Natural killer cell treated with Interleukin-12 subunit alpha and Interleukin-12 subunit beta and Interleukin-15 and Interleukin-18, amount 100 ng/mL, for 72 hours (primary cell): ENCODE measurements at places on chromosomes 5 and 9.

GRCh38 chr9:34240006-34240405 is 61.2 kb downstream of the UBAP1 start:
- no peak for DNase-seq

- no peak for DNase-seq
Measured at GRCh38 chr5:34923694-34924461, 5.5 kb upstream of the DNAJC21 start.

DNA sequence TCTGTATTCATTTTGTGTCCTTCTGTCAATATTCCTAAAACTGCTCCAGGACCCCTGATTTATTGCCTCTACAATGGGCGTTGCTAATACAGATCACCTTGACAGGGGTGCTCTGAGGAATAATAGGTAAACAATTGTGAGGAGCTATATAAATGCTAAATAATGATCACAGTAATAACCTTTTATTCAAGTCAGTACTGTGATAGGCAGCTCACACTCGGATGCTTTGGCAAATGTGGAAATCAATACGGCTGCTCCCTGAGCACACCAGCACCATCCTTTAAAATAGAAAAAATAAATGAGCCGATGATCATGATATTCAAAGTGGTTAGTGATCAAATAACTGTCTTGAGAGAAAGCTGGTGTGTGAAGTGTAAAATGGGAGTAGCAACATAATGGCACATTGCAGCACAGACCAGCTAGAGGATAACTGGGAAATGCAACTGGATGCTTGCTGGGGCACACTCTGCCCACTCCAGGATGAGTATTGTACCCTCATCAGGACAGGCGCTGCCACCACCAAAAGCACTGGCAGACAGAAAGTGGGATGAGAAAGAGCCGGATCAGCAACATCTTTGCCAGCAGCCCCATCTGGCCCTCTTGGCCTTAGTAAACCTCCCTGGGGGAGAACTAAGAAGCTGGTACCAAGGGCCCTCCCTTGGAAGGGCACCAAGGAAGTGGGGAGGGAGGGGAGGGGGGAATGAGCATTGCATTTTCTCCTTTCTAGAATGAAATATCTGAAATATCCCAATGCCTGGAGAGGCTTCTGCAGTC is 69.4 kb upstream of the SPATA31D4 start:
- no peak for DNase-seq

DNA sequence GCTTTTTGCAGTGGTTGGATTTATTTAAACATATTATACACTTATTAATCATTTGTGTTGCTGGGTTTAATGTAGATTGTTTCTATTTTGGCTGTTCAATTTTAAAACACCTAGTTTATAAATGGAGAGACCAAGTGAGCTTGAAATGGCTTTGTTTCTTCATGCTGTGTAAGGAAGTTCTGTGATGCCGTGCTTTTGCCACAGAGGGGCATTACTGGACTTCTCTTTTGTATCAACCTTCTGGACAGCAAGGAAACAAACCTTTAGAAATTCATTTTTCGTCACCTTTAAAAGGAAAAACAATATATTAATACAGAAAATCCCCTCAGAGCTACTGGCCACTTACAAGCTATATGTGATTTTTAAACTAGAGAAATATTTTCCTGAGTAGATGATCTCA is 81.9 kb downstream of the DMRTA1 start:
- DNase-seq = no peak

- DNase-seq = no peak
Measured at GRCh38 chr9:137505421-137506140, 44.6 kb downstream of the PNPLA7 start.

DNA sequence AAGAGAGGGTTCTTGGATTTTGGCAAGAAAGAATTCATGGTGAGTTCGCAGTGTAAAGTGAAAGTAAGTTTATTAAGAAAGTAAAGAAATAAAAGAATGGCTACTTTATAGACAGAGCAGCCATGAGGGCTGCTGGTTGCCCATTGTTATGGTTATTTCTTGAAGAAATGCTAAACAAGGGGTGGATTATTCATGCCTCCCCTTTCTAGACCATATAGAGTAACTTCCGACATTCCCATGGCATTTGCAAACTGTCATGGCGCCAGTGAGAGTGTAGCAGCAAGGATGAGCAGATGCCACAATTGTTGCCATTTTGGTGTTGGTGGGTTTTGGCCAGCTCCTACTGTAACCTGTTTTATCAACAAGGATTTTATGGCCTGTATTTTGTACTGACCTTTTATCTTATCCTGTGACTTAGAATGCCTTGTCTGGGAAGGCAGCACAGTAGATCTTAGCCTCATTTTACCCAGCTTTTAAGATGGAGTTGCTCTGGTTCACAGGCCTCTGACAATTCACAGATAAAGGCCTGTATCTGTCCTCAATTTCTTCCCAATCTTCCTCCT is 1026.1 kb upstream of the DMAC1 start:
- DNase-seq = no peak

- no peak for DNase-seq
Measured at GRCh38 chr5:173155912-173156311, 11.6 kb downstream of the BNIP1 start.

DNA sequence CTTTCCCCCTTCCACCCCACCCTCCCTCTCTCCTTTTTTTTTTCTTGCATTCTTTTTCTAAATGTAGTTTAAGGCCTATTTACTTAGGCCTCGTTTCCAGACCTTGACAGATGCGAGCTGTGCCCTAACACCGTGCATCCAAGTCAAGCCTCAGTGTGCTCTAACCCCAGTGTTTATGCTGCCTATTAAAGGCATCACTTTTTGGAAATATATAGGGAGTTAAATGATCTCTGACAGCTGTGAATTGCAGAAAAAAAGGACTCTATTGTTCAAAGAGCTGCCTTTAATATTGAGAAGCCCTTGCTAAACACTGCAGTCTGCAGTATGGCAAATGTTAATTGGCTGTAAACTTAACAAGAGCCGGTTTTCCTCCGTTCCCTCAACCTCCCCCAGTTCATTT is 270.4 kb upstream of the TUT7 start:
- no peak for DNase-seq

DNA sequence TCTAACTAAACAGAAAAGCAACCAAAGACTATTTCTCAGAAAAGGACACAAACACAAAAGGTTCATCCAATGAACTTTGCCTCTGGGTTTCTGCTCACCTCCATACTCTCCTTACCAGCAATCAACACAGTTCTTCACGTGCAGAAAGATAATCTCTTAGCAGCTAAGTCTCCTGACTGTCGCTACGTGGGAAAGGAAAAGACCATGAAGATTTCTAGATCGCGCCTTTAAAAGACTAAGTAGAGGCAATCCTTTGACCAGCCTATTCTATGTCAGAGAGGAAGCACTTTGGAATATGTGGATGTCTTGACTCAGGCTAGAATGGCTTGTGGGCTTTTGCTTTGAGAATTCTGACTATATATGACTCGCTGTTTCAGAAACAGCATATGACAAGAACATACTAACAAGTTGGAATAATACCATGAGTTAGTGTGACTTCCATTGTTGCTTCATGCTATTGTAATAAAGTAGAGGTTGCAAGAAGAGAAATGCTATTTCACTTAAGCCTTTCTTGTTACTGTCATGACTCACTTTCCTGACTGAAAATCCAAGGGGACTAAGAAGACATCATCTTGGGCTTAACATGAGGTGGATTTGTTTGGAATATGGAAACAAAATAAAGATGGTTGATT is 339.5 kb upstream of the RFX3 start:
- DNase-seq = no peak
